Stimulated activated CD4-positive, alpha-beta T cell treated with anti-CD3 and anti-CD28 coated beads, Interleukin-2, amount 100 ng/mL, for 48 hours (primary cell): ENCODE measurements at places on chromosomes 1 and 21.

- no peak for DNase-seq
Measured at GRCh38 chr21:28683982-28684752, 308.5 kb downstream of the LTN1 start.

DNA sequence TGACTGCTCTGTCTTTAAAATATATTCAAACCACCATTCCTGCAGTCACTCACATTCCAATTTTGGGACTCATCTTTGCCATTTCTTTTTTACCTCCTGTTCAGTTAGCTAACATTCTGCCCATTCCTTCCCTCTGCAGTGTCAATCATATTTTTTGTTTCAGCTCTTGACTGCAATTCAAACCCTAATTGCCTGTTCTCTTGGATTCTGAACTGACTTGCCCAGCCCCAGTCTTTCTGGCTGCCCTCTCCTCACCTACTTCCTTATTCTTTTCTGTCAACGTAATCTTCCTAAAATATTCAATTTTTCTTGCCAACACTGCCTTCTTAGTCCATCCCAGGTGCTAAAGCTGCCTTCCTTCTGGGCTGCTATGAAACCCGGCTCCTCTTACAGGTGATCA, 6.1 kb downstream of the PRDM2 start:
- no peak for DNase-seq

GRCh38 chr1:147673406-147673805, 3.1 kb upstream of the ACP6 start:
- no peak for DNase-seq

DNA sequence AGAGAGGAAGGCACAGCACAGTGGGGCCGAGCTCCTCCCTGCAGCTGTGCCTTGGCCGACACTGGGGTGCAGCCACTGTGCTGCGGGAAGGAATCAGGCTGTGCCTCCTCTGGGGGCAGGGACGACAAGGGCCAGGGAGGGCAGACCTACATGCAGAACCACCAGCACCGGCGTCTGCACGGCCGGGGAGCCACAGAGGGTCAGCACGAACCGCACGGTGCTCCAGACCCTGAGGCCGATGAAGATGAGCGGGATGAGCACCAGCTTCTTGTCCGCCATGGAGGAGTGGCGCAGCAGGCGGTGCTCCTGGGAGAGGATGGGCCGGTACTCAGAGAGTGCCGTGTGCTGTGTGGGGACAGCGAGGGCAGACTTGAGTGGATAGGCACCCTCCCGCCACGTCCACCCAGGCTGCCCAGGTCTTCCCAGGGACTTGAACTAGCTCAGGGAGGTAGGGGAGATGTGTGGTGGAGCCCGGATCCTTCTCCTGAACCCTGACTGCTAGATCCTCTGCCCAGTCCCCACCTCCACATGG, 23.5 kb downstream of the GPR157 start:
- no peak for DNase-seq

DNA sequence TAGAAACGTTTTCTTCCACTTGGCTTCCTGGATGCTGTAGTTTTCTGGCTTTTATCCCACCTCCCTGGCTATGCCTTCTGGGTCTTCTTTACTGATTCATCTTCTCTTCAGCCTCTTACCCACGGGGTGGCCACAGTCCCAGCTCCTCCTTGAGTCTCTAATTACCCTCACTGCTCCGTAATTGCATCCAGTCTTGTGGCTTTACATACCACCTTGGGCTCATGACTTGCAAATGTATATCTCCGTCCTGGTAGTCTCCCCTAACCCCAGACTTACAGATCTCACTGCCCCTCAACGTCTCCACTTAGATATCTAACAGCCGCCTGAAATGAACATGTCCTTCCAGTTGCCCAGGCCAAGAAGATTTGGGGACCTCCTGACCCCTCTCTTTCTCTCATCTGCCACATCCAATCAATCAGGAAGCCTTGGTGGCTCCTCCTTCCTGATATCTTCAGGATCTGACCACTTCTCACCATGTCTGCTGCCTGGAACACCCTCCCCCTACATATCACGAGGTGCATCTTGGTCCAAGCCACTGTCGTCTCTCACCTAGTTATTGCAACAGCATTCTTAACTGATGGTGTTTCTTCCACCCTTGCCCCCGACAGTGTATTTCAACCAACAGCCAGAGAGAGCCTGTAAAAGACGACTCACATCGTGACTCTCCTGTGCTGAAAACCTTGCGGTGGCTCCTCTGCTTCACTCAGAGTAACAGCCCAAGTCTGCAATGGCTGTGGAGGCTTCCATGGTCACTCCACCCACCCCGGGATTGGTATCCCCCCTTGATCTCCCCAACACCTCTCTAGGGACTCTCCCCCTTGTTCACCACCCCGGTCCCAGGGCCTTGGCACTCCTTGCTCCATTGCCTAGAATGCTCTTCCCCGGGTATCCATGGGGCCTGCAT, 219.0 kb upstream of the POU3F1 start:
- no peak for DNase-seq

- DNase-seq = no peak
Measured at GRCh38 chr1:151001602-151002001, 5.1 kb downstream of the MINDY1 start.

DNA sequence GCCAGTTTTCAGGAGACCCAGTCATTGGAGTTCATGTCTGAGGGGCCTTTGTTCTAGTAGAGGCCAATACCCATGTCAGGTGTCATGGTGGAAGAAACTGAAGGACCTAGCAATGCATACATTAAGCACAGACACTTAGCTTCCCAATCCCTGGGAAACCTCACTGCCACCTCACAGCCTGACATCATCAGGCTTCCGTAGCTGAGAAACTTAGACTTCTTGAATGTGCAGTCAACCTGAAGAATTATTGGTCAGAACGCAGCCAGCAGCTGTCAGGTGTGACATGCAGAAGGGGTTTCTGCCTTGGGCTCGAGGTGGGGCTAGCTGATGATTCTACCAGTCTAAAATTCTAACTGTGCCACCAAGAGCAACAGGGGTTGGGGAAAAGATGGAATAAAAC, 1.9 kb upstream of the ITPKB start:
- DNase-seq = no peak

GRCh38 chr21:38811257-38811656, 5.5 kb downstream of the ETS2 start:
- DNase-seq = no peak

GRCh38 chr21:14215971-14216641, at the start of gene RBM11:
RBM11 (plus strand) TSS chr21:14216157; CDS start chr21:14216187, 30 bp downstream.
- DNase-seq = peak; percentile 69

- no peak for DNase-seq
Measured at GRCh38 chr1:9218917-9219316, 15.7 kb upstream of the H6PD start.

- no peak for DNase-seq
Measured at GRCh38 chr1:238060061-238060460, 169.3 kb upstream of the ZP4 start.

DNA sequence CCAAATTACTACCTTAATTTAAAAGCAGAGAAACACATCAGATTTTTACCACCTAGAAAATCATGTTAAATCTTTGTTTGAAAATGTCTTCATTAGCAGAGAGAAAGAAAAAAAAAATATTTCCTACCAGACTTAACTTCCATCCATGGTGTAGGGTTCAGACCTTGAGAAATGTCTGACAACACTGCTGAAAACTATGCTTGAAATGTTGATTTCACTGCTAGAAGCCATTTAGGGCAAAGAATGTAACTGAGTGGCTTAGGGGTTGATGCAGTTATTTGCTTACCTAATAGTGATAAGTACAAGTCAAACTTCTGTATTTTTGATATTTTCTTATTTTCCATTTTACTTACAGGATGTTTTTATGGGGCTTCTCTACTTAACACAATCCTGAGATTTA, 495.6 kb upstream of the NEGR1 start:
- no peak for DNase-seq

DNA sequence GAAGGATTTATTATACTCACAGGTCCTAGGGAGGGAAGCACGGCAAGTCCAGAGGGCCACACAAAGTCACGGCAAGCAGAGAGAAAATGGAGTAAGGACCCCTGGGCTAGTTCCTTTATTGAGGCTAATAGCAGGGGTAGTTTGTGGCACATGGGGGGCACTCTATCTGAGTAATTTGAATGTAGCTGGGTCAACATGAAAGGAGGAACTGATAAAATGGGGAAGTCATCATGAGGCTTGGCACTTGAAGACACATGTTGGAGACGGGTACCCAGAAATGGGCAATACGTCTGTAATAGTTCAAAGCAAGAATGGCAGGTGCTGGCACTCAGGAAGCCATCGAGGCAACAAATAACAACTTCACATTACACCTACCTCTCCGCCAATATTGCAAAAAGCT, 1136.4 kb downstream of the MRPL39 start:
- no peak for DNase-seq

GRCh38 chr1:96144636-96145035, 576.9 kb upstream of the PTBP2 start:
- DNase-seq = no peak
